Stimulated activated CD8-positive, alpha-beta memory T cell treated with anti-CD3 and anti-CD28 coated beads, Interleukin-7, amount 100 ng/mL, for 4 hours (primary cell): ENCODE measurements at places on chromosomes 6 and 20.

- no peak for DNase-seq
These were observed 8.7 kb downstream of the TRIB3 start for GRCh38 chr20:389220-389619.

GRCh38 chr6:56479381-56479780 lies 163.3 kb downstream of the DST start:
- DNase-seq: no peak

GRCh38 chr6:77228279-77228678 lies 235.0 kb downstream of the HTR1B start:
- DNase-seq: no peak

GRCh38 chr6:17628873-17629272 lies 28.8 kb downstream of the FAM8A1 start:
- DNase-seq: no peak

DNA sequence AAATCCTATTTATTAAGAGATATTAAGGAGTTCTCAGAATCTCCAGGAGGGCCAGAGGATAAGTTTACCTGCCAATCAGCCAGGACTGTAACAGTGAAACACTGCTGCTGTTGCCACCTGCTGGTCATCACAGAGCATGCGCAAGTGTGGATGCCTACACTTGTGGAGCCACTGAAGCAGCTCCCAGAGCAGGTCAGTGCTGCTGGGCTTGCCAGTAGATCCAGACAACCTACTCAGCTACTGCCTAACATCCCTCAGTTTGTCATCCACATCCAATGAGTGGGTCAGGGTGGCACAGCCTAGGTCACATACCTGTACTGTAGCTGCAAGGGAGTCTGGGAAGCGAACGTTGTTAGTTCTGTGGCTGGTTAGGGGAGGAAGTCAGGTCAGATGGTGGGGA lies 18.3 kb upstream of the NHSL1 start:
- DNase-seq: peak; percentile 26

GRCh38 chr6:95847061-95847460 lies 168.7 kb upstream of the FUT9 start:
- DNase-seq: no peak

GRCh38 chr20:8255945-8256632 lies 124.0 kb downstream of the PLCB1 start:
- DNase-seq: no peak

DNA sequence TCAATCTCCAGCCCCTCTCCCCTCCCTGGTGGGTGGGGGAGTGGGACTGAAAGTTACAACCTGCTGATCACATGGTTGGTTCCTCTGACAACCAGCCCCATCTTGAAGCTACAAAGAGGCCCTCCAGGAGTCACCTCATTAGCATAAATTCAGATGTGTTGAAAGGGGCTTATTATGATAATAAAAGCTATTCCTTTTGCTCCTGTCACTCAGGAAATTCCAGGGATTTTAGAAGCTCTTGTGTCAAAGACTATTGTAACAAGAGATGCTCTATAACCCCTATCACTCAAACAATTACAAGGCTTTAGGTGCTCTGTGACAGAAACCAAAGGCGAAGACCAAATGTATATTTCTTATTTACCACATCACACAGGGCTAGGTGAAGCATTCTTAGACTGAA lies 30.1 kb upstream of the MBOAT1 start:
- no peak for DNase-seq

DNA sequence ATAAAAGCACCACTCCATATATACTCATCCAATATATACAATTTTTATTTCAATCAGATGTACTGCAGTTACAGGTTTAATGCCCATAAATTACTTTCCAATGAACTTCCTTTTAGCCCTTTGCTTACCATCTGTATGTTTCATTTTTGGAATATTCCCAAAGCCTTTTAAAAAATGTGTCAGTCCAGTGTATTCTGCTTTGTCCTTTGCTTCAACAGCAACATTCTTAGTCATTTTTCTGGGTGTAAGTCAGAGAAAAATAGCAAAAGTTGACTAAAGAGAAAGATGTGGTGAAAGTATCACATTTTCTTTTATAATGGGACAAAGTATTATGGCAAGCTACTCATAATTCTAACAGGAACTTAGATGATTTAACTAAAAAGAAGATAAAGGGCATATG lies 15.2 kb downstream of the DSE start:
- no peak for DNase-seq

DNA sequence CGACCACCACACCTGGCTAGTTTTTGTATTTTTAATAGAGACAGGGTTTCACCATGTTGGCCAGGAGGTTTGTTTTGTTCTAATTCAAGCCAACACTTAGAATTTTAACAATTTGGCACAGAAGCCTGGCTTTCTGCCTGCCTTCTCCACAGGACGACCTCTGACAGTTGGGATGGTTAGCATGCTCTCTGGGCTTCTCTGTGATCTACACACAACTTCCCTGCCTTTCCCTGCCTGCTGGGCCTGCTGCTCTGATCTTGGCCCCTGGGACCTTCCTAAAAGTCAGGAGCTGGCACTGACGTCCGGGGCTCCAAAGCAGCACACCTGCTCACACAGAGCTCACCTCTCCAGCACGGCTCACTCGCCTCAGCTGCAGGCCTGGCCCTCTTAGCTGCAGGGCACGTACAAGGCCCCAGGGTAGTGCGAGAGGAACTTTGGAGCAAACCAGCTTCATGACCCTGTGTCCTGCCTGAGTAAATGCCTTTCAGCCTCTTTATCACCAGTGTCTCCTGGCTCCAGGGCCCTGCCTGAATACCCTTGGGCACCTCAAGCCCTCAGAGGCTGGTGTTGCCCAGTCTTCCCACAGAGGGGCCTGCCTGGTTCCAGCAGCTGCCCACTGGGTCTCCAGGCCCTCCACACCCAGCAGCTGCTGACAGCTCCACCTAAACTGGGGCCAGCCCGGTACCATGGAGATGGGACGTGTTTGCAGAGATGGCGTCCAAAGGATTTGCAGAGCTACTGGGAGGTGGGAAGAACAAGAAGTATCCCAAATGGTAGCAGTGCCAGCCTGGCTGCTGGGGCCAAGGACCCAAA lies 96.0 kb downstream of the PSMB1 start:
- DNase-seq: no peak

DNA sequence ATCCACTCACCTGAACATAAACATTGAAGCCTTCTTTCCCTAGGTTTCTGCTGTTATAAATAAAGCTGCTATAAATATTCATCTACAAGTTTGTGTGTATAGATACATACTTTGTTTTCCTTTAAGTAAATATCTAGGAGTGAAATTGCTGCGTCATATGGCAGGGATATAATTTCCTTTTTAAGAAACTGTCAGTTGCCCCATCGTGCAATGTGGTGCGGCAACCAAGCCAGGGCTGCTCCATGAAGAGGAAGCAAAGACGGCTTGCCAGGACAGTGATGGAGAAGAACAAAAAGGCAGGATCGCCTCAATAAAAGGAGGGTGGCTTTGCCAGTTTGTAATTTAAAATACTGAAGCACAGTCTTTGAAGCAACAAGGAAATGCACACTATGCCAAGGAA lies 36.6 kb downstream of the CITED2 start:
- no peak for DNase-seq

DNA sequence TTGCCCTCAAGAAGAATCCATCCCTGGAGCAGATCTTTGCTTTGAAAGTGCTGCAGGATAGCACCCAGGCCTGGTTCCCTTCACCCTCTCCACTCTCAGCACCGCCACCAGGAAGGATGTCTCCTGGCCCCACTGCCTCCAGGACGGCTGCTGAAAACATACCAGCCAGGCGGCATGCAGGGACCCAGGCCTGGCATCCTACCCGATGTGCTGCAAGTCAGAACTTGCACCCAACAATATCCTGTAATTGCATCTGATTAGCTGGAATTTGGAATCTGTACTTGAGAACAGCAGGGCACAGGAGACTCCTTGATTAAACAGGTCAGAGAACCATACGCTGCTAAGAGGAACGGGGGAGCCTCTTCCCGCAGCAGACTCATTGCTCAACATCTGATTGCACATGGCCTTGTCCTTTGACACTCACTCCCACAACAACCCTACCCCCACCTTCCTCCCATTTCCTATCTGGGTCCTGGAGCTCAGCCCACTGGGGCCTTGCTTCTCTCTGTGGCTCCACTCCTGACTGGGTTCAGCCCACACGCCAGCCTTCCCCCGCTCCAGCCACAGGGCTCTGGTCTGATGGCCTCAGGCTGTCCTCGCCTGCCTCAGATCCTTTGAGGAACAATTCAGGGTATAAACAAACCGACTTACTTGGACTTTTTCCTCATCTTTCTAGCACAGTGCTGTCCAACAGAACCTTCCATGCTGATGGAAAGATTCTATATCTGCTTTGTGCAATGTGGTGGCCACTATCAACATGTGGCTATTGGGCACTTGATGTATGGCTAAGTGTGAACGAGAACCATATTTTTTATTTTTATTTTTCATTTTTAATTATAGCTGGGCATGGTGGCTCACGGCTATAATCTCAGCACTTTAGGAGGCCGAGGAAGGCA lies 78.0 kb downstream of the FGD2 start:
- no peak for DNase-seq

GRCh38 chr20:25496165-25496967 lies 88.9 kb downstream of the GINS1 start:
- DNase-seq: no peak

GRCh38 chr20:46289432-46289831 lies 18.9 kb downstream of the CDH22 start:
- no peak for DNase-seq

DNA sequence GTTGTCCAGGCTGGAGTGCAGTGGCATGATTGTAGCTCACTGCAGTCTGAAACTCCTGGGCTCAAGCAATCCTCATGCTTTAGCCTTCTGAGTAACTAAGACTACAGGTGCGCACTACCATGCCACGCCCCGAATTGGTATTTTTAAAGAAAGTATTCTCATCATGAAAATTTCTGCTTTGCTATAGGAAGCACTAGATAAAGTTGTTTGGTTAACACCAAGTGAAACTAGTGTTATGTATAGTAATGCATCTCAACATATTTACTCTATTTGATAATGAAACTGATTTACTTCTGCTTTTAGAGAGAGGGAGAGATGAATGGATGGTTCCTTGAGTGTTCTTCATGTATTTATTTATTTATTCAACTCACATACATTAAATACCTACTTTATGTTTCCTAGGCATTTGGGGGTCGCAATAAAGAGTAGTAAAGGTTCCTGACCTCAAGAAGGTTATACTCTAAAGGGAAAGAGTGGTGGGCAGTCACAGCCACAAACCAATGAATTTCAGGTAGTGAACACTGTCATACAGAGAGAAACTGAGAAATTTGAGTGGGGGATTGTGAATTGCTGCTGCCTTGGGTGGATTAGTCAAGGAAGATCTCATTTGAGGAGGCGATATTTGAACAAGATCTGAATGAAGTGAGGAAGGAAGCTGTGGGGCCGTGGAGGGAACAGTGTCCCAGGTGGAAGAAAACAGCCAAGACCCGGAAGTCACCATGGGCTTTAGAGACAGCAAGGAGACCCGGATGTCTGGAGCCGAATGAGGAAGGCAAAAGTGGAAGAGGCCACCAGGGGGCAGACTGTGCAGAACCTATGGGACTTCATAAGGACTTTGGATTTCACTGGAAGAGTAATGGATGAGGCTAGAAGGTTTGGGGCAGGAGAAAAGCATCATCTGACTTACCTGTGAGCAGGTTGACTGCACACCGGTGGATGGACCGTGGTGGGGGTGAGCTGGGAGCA lies 185.6 kb downstream of the TSHZ2 start:
- peak; percentile 16 for DNase-seq

GRCh38 chr6:148179786-148180185 lies 162.9 kb upstream of the SASH1 start:
- no peak for DNase-seq

DNA sequence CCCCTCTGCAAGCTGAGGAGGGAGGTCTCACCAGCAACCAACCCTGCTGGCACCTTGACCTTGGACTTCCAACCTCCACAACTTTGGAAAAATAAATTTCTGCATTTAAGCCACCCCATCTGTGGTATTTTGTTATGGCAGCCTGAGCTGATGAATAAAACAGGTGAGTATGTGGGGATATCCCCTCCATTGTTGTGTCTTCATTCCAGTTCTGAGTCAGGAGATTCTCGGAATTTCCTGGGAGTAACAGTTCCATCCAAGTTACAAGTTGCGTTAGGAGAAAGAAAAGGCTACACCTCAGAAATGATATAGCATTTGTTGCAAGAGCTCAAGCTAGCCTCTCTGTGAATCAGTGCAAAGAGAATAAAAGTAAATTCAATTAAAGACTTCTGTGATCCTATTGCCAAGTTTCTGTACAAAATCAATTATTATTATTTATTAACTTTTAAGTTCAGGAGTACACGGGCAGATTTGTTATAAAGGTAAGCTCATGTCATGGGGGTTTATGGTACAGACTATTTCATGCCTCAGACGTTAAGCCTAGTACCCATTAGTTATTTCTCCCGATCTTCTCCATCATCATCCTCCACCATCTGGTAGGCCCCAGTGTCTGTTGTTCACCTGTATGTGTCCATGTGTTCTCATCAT lies 153.0 kb downstream of the NKAIN2 start:
- no peak for DNase-seq

DNA sequence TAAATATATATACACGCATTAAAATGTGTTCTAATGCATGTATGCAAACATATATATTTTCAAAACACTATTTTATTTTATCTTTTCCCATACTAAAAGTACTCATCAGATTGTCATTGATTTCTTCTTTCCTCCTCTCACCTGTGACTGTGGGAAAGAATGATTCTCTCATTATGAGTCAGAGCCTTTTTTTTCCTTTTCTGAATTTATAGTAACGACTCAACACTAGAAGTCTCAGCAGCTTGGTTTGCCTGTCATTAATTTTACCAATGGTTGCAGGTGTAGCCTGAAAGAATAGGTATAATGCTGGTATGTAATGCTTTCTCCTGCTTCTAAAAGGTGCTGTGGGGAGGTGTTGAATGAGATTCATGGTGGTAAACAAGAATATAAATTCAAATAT lies 328.7 kb downstream of the UTRN start:
- no peak for DNase-seq

GRCh38 chr6:21281366-21281765 lies 312.2 kb upstream of the SOX4 start:
- no peak for DNase-seq

GRCh38 chr20:1830240-1830639 lies 65.0 kb upstream of the SIRPA start:
- DNase-seq: no peak

- DNase-seq: no peak
These were observed 110.3 kb upstream of the BACH2 start for GRCh38 chr6:90406957-90407356.

DNA sequence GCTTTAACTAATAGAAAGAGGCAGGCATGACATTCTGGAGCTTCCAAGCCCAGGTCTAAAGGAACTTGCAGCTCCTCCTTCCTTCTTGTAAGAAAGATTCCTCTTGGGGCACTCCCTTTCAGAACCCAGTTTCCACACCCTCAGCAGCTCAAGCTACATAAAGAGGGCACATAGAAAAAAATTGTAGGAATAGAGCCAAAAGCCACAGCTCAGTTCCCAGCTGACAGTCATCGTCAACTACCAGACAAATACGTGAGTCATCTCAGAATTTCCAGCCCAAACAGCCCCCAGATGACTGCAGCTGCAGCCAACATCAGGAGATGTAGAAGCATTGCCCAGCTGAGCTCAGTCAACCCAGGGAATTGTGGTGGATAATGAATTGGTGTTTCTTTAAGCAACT lies 349.8 kb upstream of the ARID1B start:
- no peak for DNase-seq
